ENCODE measurements at places on chromosomes 7 and 10.

- peaks cover 11% of the 10 kb centered on the region for H3K4me1 ChIP-seq
- no peaks in the 10 kb centered on the region for H3K27me3 ChIP-seq
- H3K4me3 ChIP-seq: no peak overlapping the region
- no peak for DNase-seq
- no peak overlapping the region for H3K27ac ChIP-seq
Observed at GRCh38 chr10:110860576-110861241, 11.0 kb upstream of the PDCD4 start.

- no peak for DNase-seq
- H3K27me3 ChIP-seq: no peaks in the 10 kb centered on the region
- H3K27ac ChIP-seq: no peak overlapping the region
Observed at GRCh38 chr7:129282865-129283264, 58.0 kb downstream of the AHCYL2 start.

GRCh38 chr7:50332241-50333165 is 28.0 kb downstream of the IKZF1 start:
- H3K36me3 ChIP-seq: no peaks in the 10 kb centered on the region
- H3K27ac ChIP-seq: no peak overlapping the region
- no peaks in the 10 kb centered on the region for H3K27me3 ChIP-seq
- H3K4me3 ChIP-seq: no peak overlapping the region
- peak; percentile 30 for DNase-seq
- no peaks in the 10 kb centered on the region for H3K4me1 ChIP-seq

GRCh38 chr7:115249080-115249479 is 327.2 kb downstream of the MDFIC start:
- no peak overlapping the region for H3K27ac ChIP-seq
- no peak for DNase-seq
- H3K4me1 ChIP-seq: no peaks in the 10 kb centered on the region
- H3K36me3 ChIP-seq: no peaks in the 10 kb centered on the region
- no peak overlapping the region for H3K4me3 ChIP-seq
- no peaks in the 10 kb centered on the region for H3K27me3 ChIP-seq

DNA sequence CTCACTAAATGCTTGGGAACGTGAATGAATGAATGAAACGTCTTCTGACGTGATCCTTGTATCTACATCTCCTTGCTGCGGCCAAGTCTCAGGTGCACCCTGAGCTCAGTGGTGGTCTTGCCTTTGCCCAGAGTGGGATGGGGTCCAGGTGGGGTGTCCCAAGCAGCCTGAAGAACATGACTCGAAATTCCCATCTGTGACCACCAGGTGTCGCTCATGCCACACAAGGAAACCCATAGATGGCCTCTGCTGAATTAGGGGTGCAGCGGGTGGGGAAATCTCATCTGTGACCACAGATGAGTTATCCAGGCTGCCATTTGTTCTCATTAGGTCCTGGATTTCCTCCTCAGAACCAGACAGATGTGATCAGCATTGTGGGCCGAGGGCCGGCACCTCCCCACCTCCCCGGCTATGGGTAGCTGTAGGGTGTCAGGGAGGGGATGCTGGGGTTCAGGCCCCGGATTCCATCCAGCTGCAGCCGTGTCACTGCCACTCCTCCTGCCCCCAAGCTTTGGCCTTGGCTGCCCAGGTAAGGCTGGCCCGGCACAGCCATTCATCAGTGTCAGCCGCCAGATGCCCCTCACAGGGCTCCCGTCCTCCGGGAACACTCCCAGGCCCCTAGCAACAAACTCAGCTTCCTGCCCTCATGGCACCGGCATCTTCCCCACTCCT is 21.0 kb upstream of the GNA12 start:
- H3K27ac ChIP-seq: no peak overlapping the region
- H3K27me3 ChIP-seq: no peaks in the 10 kb centered on the region
- no peaks in the 10 kb centered on the region for H3K36me3 ChIP-seq
- H3K4me3 ChIP-seq: no peak overlapping the region
- peak; percentile 88 for DNase-seq

DNA sequence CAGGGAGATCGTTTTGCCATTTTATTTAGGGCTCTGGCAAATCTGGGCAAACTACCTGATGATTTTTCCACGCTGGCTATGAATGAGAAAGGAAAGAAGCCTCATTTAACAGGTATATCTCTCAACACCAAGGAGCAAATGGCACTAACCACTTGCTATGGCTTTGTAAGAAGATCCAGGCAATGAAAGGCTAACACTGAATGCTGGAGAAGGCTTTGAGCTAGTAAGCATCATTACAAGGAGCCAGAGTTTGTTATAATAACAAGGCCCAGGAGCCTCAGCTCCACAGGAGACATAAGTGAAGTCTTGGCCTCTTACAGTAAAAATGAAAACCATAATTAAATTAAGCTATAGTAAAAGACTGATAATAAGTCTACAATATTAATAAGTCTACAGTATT is 123.1 kb downstream of the CNOT4 start:
- DNase-seq: no peak
- no peak overlapping the region for H3K4me3 ChIP-seq
- H3K36me3 ChIP-seq: no peaks in the 10 kb centered on the region
- no peak overlapping the region for H3K27ac ChIP-seq
- H3K27me3 ChIP-seq: no peaks in the 10 kb centered on the region

DNA sequence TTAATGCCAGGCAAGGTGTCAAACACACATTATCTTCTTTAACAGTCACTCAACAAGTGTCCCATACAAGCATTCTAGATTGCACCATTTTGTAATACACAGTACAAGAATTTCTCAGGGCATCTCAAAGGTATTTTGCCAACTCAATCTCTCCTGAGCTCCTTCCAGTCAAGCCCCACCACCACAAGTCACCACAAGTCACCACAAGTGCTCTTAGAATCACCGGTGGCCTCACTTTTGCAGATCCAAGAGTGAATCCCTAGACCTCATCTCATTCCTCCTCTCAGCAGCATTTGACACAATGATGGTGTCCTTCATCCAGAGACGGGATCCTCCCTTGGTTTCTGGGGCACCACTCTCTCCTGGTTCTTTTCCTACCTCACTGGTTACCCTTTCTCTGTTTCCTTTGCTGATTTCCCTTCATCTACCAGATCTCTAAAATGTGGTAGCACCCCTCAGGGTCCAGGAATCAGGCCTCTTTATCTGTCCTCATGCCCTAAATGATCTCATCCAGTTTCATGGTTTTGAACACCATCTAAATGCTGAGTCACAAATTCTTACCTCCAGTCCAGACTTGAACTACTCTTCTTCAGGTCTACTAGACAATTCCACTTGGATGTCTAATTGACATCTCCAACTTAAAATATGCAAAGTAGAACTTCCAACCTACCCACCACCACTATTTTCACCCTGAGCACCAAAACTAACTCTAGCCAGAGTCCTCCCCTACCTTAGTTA is 26.9 kb downstream of the VPS41 start:
- H3K4me3 ChIP-seq: no peak overlapping the region
- no peaks in the 10 kb centered on the region for H3K4me1 ChIP-seq

GRCh38 chr10:128069351-128070051 is 56.7 kb downstream of the MKI67 start:
- no peaks in the 10 kb centered on the region for H3K27me3 ChIP-seq
- H3K36me3 ChIP-seq: peaks cover 73% of the 10 kb centered on the region
- H3K27ac ChIP-seq: no peak overlapping the region
- peak; percentile 95 for DNase-seq

GRCh38 chr7:48426966-48427555 is 255.8 kb downstream of the ABCA13 start:
- DNase-seq: no peak
- H3K4me1 ChIP-seq: no peaks in the 10 kb centered on the region

Data from spinal cord (tissue), 10 donors.